ENCODE measurements at places on chromosomes 3 and 15.
A peak's percentile ranks its signal among the peaks of the same experiment; 100 is the strongest.

GRCh38 chr3:69282181-69282580 lies 103.7 kb downstream of the FRMD4B start:
- DNase-seq = no peak

DNA sequence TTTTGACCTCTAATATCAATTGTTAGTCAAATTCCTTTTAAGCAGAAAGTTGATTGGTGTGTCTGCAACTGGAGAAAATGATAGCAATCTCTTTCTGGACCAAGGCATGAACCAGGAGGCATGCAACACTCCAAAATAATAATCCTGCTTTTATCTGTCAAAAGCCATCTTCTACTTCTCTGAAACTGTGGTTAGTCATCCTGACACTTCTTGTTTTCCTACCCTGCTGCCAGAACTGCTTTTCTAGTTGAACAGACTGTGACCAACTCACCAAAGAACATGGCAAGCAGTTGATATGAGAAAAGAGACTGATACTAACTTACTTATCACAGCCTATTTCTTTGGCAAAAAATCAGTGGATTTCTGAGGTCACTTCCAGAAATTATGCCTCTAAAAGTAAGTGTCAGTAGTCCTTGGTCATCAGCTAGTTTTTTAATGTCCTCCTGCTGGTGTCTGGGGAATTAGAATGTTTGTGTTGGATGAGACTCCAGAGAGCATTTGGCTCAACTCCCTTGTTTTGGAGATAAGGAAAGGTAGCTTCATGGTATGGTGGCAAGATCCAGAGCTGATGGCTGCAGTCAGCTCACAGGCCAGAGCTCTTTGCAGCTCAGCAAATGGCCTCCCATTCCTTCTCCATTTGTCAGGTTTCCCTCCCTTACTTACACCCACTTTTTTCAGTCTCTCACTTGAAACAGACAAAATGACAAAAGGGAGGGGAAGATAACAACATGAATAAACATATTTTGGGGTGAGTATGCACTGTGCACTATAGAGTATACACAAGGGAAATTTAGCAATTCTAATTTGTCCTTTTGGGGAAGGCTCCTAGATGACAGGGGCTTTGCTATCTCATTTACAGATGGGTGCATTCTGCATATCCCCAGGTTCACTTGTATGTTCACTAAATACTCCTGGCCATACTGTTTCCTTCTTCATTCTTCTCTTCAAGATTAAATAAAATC lies 7.0 kb downstream of the CRYGS start:
- no peak for DNase-seq

DNA sequence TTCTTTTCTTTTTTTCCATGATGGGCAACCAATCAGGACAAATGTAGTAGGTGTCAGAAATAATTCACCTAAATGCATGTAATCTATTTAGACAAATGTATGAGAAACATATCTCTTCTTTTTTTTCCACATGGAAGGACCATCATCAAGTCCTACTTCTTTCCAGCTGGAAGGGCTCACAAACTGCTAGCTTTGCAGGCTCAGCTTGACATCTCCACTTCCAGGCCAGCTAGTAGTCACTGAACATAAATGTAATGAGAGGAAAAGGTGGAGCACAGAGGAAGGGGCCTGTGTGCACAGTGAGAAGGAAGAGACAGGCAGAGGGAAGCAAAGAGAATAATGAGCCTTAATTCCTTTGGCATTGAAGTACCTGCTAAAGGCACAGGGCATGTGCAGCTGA lies 504.9 kb downstream of the MCTP2 start:
- no peak for DNase-seq

GRCh38 chr15:81752546-81752942 lies 293.3 kb downstream of the MEX3B start:
- DNase-seq = peak; percentile 84

DNA sequence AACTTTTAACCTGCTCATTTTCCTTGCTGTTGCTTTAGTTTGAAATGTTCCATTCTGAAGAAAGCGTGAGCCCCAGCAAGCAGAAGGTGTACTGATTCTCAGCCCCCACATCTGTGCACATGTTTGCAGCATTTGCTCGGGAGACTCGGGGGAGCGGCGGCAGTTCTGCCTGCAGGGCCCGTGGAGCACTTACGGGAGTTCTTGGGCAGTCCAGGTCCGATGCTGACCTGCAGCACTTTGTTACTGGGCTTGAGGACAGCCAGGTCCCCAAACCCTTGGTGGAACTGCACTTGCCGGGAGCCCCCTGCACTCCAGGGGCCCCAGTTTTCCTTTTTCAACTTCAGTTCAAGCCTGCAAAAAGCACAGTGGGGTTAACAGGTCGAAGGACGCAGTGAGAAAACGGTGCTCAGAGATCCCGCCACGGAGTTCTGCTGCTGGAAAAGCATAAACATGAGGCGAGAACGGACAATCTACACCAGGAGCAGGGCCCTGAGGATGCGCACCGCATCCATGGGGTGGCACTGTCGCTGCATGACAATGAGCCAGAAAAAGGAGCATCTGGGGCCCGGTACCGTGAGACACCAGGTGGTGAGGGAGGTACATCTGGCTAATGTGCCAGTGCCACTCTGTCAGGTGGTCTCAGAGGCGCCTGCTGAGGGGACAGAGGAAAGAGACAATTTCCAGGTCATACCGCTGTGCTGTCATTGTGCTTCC lies 45.6 kb upstream of the LDHAL6B start:
- DNase-seq = no peak

GRCh38 chr15:60993008-60993407 lies 236.1 kb downstream of the RORA start:
- no peak for DNase-seq

DNA sequence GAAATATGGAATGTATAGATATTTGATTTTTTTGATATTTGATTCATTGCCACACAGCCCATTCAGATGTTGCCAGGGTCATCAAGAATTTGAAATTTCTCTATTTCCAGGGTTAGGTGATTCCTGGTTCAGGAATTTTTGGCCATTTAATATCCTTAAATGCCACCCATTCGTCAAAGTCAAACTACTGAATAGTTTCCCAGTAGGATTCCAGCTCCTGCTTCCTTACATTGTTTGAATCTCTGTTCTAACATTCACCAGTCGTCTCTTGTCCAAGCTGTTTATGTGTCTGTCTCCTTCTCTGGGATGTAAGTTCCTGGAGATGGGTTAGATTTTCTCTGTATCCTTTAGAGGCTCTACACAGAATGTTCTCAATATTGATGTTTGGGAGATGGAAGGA lies 124.9 kb upstream of the TLE3 start:
- no peak for DNase-seq

DNA sequence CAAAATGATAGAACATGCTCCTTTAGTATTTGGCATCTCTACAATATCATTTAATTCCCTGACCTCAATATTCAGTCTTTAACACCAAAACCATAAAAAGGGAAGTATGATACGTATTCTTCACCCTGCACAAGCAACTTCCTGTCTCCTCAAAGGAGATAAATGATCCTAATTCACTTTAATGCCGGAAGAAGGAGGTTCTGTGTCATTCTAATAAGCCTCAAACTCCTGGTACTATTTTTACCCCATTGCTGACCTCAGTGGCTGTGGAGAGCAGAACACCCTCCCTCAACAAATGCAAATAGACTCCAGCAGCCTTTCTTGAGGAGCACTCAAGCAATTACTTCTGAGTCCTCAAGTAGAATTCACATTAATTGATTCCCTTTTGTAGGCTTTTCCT lies 173.3 kb downstream of the TMEM108 start:
- peak; percentile 56 for DNase-seq

GRCh38 chr3:145272684-145273083 lies 888.3 kb downstream of the PLOD2 start:
- no peak for DNase-seq

DNA sequence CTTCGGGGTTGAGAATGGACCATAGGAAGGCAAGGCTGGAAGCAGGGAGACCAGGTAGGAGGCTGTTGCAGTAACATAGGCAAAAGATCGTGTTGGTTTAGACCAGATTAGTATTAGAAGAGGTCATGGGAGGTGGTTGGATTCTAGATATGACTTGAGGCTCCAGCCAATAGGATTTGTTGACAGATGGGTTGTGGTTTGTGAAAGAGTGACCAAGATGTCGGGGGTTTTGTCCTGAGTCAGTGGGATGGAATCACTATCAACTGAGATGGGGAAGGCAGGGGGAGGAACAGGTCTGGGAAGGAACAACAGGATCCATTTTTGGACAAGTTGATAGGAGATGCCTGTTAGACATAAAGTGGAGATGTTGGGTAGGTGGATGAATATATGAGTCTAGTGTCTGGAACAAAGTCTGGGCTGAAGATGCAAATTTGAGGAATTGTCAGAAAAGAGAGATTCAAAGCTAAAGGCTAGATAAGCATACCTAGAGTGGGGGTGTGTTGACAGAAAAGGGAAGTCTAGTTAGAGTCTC lies 95.5 kb upstream of the NPHP3 start:
- peak; percentile 74 for DNase-seq

DNA sequence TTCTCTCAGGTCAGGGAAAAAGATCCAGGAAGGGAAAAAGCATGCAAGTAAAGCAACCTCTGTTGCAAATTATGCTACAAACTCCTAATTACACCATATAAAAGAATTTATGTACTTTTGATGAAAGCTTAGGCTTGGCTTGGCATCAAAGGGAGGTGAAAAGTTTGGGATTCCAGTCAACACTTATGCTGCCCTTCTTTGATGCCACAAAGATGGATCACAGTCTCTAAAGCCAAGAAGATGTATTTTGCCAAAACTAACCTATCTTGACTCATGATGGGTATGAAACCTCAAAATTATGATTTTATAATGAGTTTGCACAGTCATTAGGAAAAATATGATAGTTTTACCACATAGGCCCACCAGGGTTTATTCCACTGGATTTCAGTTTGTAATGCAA lies 101.0 kb upstream of the CCDC80 start:
- DNase-seq = no peak

DNA sequence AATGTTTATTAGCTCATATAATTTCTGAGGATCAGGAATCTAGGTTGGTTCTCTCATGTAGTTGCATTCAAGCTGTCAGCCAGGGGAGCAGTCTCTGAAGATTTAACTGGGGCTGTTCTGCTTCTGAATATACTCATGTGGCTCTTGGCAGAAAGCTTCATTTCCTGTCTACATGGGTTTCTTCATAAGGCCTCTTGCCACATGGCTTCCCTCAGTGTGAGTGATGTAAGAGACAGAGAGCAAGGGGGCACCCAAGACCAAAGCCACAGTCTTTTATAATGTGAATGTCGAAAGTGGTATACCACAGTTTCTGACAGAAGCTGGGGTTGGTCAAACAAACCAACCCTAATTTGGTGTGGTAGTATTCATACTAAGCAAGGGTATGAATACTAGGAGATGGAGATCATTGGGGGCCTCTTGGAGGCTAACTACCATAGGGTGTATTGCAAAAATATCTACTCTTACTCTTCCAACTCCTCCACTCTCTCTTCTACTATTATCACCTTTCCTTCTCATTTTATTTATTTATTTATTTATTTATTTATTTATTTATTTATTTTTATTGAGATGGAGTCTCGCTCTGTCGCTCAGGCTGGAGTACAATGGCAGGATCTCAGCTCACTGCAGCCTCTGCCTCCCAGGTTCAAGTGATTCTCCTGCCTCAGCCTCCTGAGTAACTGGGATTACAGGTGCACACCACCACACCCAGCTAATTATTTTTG lies 123.8 kb downstream of the B3GALNT1 start:
- no peak for DNase-seq

GRCh38 chr3:76352051-76352450 lies 566.7 kb upstream of the ZNF717 start:
- DNase-seq = no peak

DNA sequence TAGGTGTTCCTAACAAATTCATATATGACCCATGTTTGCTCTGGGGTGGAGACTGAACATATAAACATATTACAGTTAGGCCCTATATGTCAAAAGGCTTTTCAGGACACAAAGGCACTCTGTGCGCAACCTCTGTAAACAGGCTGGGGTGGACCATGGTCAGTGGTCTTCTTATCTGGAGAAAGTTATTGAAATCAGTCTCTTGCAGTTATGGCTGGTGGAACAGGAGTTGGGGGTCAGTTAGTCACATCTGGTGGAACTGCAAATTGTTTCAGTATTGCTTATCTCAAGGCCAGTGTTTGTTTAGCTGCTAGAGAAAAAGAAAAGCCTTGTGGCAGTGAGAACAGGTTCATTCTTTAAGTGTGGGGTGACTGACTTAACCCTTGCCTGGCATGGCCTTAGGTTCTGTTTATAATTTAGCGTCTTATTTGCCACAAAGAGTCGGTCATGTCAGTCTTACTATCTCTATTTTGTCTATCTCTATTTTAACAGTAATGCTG lies 5.9 kb upstream of the GP9 start:
- no peak for DNase-seq

DNA sequence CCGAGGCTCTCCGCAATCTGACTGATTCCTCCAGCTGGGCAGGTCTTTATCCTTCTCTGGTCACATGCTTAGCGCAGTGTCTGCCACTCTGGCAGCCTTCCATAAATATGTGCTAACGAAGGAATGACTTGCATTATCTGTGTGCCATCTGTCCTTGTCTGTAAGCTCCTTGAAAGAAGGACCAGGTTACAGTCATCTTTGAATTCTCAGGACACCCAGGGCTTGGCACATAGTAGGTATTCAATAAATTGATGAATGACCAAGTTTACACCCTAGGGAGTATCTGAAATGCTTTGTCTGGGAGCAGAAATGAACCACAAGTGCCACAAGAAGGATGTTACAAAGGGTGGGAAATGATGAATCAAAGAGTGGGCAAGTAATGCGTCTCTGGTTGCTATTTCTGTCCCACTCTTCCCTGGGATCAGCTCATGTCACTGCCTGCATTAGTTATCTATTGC lies 16.5 kb upstream of the FAM3D start:
- DNase-seq = peak; percentile 82

- no peak for DNase-seq
Measured at GRCh38 chr3:127238602-127239001, 45.7 kb downstream of the PRR23E start.

- no peak for DNase-seq
Measured at GRCh38 chr3:169701457-169701856, 37.9 kb upstream of the MECOM start.

DNA sequence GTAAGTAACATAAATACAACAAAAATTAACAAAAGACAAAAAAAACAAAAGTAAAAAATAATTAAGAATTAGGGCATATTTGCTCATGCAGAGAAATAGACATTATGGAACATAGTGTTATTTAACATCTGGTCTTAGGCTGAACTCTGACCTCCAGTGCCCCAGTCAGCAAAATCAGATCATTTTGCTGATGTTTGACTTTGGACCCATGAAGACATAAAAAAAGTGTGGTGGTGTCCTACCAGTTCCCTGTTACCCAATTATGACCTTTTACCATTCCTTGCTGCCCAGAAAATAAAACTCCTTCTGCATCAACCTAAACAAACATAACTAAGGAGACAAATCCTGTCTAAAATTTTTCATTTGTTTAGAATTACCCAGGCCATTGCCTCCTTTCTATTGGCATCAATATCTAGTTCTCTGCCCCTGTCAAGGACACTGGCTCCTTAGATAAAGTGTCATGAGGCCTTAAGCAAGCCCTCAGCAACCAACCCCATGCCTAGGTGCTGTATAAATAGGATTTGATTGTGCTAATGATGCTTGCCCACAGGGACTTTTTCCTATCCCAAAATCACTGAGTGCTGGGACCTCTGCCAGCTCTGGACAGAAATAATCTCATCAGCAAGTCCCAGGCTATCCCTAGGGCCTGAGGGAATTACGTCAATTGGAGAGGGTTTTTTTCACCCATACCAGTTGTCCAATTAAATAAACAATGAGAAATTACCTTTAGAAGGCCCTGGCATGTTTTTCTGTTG lies 334.5 kb upstream of the UMPS start:
- DNase-seq = peak; percentile 22

Data from myocyte (in vitro differentiated cells).